Psoas muscle (tissue), 8 donors: ENCODE measurements at places on chromosomes 2 and 18. TPM values are rescaled to one million over a fixed set of nuclear protein-coding genes. Genes with fewer than 3 reads are reported as not detected.

DNA sequence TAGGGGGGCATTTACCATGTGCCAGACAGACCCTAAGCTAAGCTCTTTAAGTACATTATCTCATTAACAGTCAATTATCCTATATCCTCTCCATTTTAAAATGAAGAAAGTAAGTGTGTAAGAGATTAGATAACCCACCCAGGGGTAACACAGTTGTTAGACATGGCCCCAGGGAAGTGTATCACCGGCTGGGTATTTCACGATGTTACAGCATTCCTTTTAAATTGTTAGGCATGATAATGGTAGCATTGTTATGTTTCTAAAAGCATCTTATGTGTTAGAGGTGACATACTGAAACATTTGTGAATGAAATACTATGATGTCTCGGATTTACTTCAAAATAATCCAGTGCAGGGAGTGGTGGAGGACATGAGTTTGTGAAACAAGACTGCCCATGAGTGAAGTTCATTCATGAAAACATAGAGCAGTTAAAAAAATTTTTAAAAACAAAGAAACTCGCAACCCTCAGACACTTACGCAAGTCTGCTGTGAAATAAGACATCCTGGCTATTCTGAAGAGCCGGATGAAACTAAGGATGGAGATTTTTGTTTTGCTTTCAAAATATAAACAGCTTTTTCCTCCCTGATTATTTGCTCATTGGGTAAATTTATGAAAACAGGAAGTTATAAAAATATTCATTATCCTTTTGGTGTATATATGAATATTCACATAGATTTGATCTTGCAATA is 54.9 kb downstream of the IL1RL2 start:
- H3K36me3 ChIP-seq, result no peaks in the 10 kb centered on the region
- no peak for DNase-seq
- H3K27me3 ChIP-seq, result no peaks in the 10 kb centered on the region
- no peak overlapping the region for H3K4me3 ChIP-seq
- no peaks in the 10 kb centered on the region for H3K4me1 ChIP-seq

- H3K4me3 ChIP-seq, result no peak overlapping the region
- H3K4me1 ChIP-seq, result no peaks in the 10 kb centered on the region
- no peaks in the 10 kb centered on the region for H3K27me3 ChIP-seq
- no peaks in the 10 kb centered on the region for H3K36me3 ChIP-seq
These were observed 76.6 kb downstream of the PSMG2 start for GRCh38 chr18:12779456-12779855.

Gene KANSL3
- polyA plus RNA-seq, result 101 TPM

GRCh38 chr2:45119038-45119437 is 109.8 kb upstream of the SIX2 start:
- no peaks in the 10 kb centered on the region for H3K4me1 ChIP-seq
- H3K4me3 ChIP-seq, result no peak overlapping the region
- DNase-seq, result no peak
- no peaks in the 10 kb centered on the region for H3K27me3 ChIP-seq
- no peak overlapping the region for H3K27ac ChIP-seq

Gene KLHL41
- polyA plus RNA-seq, result 2,979 TPM

Gene KIF5C
- polyA plus RNA-seq, result 0.72 TPM

Gene GKN1
- polyA plus RNA-seq, result not detected

DNA sequence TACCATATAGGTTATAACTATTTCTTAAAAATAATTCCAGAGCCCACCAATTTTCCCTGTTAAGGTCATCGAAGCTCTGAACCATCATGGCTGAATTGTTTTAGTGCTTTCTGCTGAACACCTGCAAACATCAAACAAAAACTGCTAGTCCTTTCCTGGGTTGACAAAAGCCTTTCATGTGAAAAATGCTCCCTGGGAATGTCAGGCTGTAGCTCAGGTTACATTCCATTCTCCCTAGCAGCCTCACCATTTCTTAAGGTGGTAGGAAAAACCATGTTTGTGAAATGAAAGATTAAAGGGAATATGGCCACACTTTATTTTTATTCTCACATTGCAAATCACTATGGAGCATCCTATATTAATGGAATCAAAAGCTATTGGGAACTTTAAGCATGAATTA is 5.7 kb downstream of the TCF4 start:
- peak overlapping the region; percentile 84 for H3K4me3 ChIP-seq
- no peaks in the 10 kb centered on the region for H3K36me3 ChIP-seq
- peaks cover 71% of the 10 kb centered on the region for H3K4me1 ChIP-seq
- peak overlapping the region; percentile 86 for H3K27ac ChIP-seq

DNA sequence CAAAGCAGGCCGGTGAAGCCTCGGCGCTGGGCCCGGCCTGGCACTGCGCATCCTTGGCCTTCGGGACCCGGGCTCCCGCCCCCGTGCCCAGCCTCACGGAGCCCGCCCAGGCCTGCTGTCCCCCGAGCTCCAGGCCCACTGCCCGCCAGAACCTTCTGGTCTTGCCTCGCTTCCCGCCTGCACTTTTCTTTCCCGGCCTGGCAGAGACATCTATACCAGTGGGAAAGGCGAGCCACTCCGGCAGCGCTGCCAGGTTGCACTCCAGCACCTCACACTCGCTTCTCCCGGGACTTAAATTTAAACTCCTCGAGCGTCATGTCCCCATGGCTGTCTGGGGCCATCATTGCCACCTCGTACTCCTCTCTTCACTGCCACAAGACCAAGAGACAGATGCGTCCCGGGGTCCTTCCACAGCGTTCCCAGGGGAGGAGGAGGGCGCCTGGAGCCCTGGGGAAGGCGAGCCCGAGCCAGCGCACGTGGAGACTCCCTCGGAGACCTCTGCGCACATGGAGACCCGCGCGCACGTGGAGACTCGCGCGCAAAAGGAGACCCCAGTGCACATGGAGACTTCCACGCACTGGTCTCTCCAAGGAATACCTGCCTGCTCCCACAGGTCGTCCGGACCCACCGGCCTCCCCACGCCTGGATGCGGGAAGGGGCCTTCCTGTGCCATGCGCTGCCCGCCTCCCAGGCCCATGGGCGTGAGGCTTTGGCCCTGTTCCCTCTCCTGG is 253.1 kb upstream of the SALL3 start:
- H3K36me3 ChIP-seq, result no peaks in the 10 kb centered on the region
- H3K4me1 ChIP-seq, result no peaks in the 10 kb centered on the region
- H3K4me3 ChIP-seq, result no peak overlapping the region
- no peak for DNase-seq
- H3K27ac ChIP-seq, result no peak overlapping the region

Gene MSTN
- 0.08 TPM for polyA plus RNA-seq
